ENCODE measurements at places on chromosomes 2 and 18.

GRCh38 chr18:23938901-23939341 lies 75.6 kb upstream of the TTC39C start:
- no peak for DNase-seq

DNA sequence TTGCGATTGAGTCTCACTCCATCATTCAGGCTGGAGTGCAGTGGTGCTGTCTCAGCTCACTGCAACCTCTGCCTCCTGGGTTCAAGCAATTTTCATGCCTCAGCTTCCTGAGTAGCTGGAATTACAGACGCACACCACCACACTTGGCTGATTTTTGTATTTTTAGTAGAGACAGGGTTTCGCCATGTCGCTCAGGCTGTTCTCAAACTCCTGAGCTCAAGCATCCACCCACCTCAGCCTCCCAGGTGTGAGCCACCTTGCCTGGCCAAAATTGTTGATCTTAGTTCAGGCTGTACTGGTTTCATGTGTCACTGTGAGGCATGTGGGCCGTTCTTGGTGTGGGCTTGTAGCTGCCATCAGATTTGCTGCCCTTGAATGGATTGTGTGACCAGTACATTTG lies 18.1 kb downstream of the CD8A start:
- no peak for DNase-seq

DNA sequence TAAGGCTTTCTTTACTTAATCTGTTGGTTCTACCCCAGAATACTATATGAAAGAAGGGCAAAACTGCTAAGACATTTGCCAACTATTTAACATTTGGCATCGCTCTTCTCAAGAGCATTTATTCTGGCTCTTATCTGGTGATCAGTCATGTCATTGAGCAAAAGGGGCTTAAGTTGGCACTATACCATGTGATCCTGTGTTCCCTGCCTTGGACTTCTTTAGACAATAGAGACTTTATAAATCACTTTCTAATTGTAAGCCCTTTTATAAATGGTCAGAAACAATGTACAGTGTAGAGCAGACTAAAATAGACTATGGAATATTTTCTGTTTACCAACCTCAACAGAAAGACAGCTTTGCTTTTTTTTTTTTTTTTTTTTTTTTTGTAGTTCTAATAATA lies 52.1 kb downstream of the GTF3C3 start:
- DNase-seq = no peak

DNA sequence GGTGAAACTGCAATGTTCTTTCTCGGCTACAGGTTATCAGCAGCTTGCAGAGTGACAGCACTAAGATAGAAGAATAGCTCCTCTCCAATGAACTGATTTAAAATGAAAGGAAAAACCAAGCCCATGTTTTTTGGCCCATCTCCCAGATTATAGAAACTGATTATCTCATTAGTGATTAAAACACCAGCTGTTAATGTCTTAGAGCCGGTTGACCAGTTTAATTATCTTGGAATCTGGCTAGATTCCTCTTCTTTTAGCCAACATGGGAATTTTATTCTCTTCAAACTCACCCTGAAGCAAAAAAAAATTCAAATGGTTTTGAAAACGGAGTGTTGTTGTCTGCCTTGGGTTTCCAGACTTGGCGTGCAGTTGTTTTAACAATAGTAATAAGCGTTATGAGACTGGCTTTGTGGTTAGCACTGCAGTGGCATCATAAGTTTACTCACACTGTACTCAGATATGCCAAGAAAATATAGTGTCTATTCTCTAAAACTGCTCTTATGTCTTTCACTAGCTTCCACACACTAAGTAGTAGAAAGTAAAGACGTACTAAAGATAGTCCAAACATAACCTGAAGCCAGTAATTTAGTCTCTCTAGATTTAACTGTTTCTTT lies 665.3 kb downstream of the STK39 start:
- no peak for DNase-seq

DNA sequence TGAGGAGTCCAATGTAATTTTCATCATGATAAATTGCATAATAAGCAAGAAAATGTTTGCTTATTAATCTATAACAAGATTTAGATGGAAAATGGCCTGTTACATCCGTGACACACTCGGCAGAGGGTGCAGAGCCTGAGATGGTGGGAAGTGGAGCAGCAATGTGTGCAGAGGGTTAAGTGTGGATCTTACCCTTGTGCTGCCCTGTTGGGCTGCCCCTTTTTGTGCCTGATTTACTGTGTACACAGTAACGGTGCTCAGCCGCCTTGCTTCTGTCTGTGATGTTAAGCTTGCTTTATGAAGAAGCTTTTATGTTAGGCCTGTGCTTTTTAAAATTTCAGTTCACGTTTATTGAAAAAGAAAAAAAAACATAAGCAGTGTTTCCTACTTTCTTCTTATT lies 220.2 kb upstream of the BOD1L2 start:
- no peak for DNase-seq

- no peak for DNase-seq
Observed at GRCh38 chr2:96594282-96594681, 43.8 kb downstream of the KANSL3 start.

- DNase-seq = no peak
Observed at GRCh38 chr18:2981212-2981728, 31.7 kb downstream of the LPIN2 start.

DNA sequence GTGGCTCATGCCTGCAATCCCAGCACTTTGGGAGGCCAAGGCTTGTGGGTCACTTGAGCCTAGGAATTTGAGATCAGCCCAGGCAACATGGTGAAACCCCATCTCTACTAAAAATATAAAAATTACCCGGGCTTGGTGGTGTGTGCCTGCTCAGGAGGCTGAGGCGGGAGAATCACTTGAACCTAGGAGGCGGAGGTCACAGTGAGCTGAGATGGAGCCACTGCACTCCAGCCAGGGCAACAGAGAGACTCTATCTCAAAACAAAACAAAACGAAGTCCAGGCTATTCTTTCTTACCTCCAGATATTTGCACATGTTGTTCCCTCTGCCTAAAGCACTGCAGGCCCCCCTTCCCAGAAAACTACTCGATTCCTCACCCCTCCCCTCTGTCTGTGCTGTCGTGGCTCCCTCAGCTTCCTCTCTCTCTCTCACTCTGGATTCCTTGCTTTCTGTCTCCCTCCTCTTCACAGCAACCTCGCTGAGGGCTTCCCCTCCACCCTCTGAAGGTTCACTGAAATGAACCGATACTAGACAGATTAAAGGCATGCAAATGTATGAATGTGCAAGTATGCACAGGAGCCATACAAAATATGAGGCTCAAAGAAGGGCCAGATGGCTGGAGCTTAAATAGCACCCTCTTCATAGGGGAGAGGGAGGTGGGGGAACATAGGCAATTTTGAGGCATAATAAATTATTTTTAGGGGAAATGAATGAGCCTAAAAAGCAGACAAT lies 18.5 kb downstream of the TMEM177 start:
- no peak for DNase-seq

DNA sequence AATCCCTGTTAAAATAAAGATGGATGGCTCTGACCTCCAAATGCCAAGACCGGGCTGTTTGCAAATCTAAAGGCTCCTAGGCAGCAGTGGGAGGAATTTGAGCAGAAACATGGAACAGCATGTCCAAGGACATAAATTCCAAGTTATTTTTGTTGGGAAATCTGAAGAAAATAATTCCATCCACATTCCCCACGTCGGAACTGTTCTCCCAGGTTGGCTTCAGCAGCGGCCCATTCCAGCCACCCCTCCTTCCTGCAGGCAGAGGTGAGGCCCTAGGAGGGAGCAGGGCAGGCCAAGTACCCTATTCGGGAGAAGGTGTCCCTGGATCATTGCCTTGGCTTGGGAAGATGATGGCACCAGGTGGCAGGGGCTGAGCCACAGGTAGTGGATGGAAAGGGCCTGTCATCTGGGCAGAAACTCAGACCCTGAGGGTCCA lies 117.1 kb downstream of the CAPN13 start:
- DNase-seq = no peak

- DNase-seq = no peak
Observed at GRCh38 chr2:112960230-112960825, 17.5 kb upstream of the IL36G start.

GRCh38 chr18:45121146-45121545 lies 440.5 kb downstream of the SETBP1 start:
- no peak for DNase-seq
